ENCODE measurements at places on chromosomes 11 and 22.

DNA sequence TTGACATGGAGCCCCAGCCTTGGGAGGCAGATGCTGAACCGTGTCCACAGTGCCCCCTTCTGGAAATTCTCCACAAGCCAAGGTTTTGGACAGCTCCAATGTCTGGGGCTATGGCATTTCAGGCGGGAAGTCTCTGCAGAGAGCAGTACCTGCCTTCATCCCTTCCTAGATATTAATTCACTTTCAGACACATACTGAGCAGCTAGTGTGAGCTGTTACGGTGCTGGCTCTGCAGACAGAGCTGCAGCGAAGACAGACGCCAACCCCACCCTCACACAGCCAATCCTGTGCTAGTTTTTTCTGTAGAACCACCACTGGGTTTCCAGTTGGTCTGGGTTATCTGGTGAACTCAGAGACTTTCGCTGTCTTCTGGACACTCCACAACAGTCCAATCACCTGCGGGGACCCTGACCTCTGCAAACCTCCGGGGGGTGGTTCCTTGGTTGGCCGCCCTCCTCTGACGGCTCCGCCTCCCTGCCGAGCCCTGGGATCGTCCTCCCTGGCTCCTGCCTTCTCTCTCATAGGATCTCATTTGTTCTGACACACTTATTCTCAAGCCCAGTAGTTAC, 9.1 kb downstream of the LMF2 start:
- H3K27me3 ChIP-seq: peaks cover 3% of the 10 kb centered on the region
- DNase-seq: peak; percentile 85
- H3K36me3 ChIP-seq: no peaks in the 10 kb centered on the region
- H3K4me1 ChIP-seq: peaks cover 6% of the 10 kb centered on the region

DNA sequence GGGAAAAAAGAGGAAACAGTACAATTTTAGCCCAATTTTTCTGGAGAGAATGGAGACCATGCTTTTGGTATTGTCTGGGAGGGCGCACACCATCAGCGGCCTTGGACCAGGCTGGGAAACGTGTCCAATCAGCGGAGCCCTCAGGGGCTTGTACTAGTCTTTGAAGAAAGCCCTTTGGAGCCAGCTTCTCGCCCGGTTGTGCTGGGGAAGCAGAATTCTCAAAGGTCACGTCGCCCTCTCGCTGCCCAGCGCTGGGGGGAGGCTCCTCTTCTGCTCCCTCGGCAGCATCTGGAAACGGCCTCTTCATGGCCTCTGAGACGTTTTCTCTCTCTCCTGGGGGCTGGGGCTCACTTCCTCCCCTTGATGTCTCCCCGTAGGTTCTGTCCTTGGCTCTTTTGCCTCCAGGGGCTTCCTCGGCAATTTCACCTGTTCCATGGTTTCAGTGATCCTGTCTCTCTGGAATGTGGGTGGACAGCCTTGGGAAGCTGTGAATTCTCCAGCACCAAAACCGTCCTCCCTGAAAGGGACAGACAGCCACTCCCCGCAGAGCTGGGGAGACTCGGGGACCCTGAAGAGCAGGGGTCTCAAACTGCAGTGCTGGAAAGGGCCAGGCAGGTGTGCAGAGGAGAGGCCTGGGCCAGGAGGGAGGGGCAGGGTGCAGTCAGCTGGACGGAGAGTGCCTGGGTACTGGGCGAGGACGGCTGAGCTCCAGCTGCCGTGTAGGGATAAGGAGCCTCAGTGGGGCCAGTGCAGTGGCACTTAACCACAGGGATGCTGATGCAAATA, 80.2 kb downstream of the RPS6KA4 start:
- peaks cover 8% of the 10 kb centered on the region for H3K4me1 ChIP-seq
- peaks cover 2% of the 10 kb centered on the region for H3K36me3 ChIP-seq
- H3K27ac ChIP-seq: no peak overlapping the region
- H3K27me3 ChIP-seq: peaks cover 50% of the 10 kb centered on the region

- H3K4me1 ChIP-seq: no peaks in the 10 kb centered on the region
- no peak overlapping the region for H3K4me3 ChIP-seq
- peaks cover 53% of the 10 kb centered on the region for H3K36me3 ChIP-seq
- no peak for DNase-seq
Observed at GRCh38 chr11:55457641-55458040, 89.9 kb downstream of the OR4A15 start.

- H3K27ac ChIP-seq: no peak overlapping the region
- no peaks in the 10 kb centered on the region for H3K36me3 ChIP-seq
- no peaks in the 10 kb centered on the region for H3K4me1 ChIP-seq
- no peak for DNase-seq
- no peak overlapping the region for H3K4me3 ChIP-seq
Observed at GRCh38 chr11:99893811-99894210, 793.3 kb upstream of the ARHGAP42 start.

DNA sequence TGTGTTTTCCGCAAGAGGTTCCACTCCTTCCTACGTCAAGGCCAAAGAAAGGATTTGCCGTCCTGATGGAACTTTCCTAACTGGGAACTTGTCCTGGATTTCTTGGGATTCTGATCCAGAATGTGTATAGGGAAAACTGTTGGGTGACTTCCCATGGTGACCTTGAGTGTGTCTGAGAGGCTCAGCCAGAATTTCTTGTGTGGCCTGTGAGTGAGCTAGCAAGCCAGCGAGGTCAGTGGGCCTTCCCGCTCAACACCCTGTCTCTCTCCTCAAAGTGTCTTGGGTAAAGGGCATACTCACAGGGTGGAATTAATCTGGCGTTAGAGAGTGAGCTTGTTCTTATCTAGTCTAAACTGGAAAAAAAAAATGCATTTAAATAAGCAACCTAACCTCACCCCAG, 20.4 kb downstream of the ZNRF3 start:
- no peaks in the 10 kb centered on the region for H3K36me3 ChIP-seq
- no peak for DNase-seq
- H3K4me3 ChIP-seq: no peak overlapping the region
- peaks cover 70% of the 10 kb centered on the region for H3K4me1 ChIP-seq
- H3K27ac ChIP-seq: peak overlapping the region; percentile 95
- H3K27me3 ChIP-seq: no peaks in the 10 kb centered on the region
